ENCODE measurements at places on chromosomes 5 and 9.

DNA sequence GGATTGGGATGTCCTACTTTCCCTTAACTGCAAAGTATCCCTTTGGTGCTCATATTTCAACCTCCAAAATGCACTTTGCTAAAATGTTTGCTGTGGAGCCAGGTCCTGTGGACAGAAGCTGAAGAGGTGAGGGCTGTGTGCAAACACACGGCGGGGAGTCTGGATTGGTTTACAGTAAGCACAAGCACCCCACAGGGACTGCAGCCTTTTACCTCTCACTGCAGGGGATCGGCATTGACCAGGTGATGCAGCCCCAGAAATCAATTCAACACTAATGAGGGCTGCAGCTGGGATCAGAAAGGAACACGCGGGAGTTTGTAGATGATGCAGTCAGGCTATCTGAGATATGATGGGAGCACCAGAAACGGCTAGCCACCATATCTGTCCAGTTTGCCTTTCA, 450.9 kb downstream of the CCDC171 start:
- no peak for DNase-seq

DNA sequence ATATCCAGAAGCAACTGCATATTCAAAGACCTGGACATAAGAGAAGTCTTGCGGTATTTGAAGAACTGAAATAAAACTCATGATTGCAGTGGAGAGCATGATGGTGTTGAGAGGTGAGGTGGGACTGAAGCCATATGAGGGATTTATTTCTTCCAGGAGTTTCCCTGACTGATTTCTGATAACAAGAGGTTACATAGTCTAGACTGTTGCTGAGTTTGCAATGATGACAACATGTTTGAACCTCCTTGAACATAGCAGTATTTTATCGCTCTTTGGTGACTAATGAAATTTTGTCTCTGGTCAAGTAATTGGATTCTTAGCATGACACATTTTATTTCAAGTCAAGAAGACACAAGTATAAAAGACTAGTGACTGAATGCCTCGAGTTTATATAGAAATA, 61.8 kb downstream of the ACTBL2 start:
- no peak for DNase-seq

DNA sequence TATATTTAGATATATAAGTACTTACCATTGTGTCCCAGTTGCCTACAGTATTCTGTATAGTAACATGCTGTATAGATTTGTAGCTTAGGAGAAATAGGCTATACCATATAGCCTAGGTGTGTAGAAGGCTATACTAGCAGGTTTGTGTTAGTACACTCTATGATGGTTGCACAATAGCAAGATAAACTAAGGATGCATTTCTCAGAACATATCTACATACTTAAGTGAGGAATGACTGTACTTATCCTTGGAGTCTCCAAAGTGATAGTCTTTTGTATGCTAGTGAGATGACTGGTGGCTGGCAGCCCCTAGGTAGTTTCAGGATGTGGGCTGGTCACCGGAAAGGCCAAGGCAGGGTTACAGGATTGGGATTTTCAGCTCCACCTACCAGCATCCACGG, 208.7 kb downstream of the ARHGEF28 start:
- no peak for DNase-seq

GRCh38 chr5:132300577-132301343, 6.6 kb downstream of the SLC22A4 start:
- DNase-seq = no peak

GRCh38 chr5:131265311-131265803, 1.5 kb downstream of the CDC42SE2 start:
- no peak for DNase-seq

GRCh38 chr9:98100456-98100855, 18.6 kb downstream of the TRIM14 start:
- DNase-seq = no peak

- no peak for DNase-seq
Observed at GRCh38 chr5:110073534-110073933, 383.8 kb downstream of the MAN2A1 start.

DNA sequence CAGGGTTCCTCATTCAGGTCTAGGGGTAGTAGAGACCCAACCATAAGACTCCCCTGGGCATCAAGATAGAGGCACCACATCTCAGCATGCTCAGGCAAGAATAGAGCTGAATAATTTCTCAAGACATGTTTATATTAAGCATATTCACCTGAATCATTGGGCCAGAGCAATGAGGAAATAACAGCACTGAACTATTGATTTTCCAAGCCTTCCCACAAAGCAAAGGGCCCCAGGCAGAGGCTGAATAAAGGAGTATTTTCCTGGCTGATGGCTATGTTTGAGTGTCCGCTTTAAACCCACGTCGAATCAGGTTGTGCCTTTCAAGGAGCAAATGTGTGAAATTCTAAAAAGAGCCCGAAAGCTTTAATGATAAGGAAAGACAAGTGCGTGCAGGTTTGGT, 129.2 kb downstream of the HSD17B3 start:
- DNase-seq = no peak

- no peak for DNase-seq
Observed at GRCh38 chr5:159582756-159583541, 252.7 kb upstream of the IL12B start.

- DNase-seq = peak; percentile 33
Observed at GRCh38 chr5:132010645-132010988, 841 bp downstream of the ACSL6 start.

DNA sequence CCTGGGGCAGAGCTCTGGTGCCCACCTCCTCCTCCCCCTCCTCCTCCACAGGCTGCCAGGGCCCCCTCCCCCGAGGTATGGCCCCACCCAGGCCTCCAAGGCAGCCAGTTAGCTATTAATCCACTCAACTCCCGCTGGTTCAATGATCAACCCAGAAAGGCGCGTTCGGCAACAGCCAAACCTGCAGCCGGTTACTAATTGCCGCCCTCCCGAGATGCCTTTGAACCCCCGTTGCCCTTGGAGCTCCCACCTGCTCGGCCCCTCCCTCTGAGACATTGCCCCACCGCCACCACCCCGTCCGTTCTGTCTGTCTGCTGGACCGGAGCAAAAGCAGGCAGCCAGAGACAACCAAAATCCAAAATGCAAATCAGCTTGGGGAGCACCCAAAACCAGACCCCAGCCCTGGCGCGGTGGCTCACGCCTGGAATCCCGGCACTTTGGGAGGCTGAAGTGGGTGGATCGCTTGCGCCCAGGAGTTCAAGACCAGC, 25.8 kb downstream of the NOTCH1 start:
- DNase-seq = no peak

DNA sequence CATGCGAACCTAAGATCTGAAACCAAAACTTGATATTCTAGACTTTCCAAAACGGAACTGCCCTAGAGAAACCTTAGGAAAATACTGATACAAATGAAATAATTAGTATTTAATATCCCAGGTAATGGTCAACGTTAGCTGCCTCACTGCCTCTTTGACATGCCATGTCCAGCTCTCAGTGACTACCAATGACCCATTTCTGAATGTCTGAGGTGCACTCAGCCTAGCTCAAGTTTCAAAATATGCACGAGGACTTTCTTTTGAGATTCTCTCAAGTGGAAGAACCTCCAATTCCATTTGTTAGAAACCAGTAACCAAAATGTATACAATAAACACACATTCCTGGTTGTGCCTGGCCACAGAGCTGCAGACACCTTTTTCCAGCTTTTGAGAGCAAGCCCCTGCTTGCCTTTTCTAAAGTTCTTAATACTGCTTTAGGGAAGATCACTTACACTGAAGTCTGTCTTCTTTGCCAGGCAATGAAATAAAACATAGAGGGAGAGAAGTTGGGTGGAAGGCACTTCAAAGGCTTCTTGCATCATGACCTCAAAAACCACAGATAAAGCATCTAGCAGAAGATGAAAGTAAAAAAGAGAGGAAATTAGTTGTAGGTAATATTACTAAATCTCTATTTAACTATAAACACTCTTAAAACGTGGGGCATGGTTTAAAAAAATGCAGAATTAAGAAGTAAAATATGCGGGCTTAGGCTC, 87.9 kb downstream of the MRPS27 start:
- DNase-seq = no peak

- DNase-seq = no peak
Observed at GRCh38 chr5:16844952-16845351, 91.1 kb downstream of the MYO10 start.

- DNase-seq = no peak
Observed at GRCh38 chr5:126274076-126274762, 149.0 kb upstream of the GRAMD2B start.

DNA sequence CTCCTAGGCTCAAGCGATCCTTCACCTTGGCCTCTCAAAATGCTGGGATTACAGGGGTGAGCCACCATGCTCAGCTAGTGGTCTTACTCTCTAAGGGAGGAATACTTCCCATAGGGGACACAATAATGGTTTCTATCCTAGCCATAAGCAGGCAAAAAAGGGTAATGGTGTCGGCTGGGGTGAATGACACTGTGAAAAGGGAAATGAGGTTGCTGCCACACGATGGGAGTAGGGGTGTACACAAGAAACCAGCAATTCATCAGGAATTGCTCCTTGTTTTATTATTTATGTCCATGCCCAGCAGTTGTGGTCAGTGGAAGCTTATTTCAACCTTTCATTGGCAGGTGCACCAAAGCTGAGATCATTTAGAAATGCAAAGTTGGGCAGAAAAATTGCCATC, 70.3 kb upstream of the ZFR start:
- no peak for DNase-seq

GRCh38 chr5:123496892-123497291, 15.1 kb upstream of the CSNK1G3 start:
- no peak for DNase-seq

GRCh38 chr9:70111641-70112236, 68.1 kb downstream of the MAMDC2 start:
- DNase-seq = no peak

- no peak for DNase-seq
Observed at GRCh38 chr5:36740259-36740898, 134.0 kb downstream of the SLC1A3 start.

DNA sequence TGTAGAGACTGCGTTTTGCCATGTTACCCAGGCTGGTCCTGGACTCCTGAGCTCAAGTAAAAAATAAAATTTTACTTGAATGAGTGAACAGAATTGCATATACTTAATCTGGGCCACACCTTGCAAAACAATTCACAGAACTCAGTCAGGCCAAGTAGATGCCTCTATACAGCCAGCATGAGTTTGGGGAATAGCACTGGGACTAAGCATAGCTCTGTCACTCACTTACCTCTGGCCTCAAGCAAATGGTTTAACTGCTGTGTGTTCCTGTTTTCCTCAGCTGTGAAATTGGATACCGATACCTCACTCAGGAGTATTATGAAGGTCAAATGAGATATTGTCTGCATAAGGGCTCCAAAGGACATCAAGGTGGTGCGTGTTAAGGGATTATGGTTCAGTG, 10.9 kb upstream of the FRMPD1 start:
- DNase-seq = no peak

DNA sequence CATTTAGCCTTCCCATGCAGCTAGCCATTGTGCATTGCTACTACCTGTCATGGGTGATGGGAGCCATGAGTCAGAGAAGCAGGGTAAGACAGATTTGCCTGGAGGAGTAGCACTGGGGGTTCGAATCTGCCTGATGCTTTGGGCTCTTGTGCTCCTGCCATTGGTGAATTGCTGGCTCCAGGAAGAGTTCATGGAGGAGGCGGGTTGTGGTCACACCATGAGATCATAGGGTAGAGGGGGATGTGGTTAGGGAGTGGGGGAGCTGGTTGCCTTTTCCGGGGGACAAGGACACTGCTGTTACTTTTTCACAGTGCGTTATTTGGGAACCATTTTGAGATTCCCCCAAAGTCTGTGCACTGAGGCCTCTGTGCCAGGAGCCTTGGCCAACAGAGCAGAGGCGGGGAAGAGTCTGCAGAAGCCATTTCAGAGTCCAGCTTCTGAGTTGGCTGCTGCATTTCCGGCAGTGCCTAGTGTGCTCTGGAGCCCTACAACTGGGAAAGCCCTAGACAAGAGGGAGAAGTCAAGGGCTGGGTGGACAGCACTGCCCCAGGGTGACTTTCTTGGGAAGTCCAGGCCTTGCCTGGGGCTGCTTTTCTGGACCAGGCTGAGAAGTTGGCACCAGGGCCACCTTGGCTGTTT, 6.2 kb downstream of the ANGPTL2 start:
- no peak for DNase-seq

DNA sequence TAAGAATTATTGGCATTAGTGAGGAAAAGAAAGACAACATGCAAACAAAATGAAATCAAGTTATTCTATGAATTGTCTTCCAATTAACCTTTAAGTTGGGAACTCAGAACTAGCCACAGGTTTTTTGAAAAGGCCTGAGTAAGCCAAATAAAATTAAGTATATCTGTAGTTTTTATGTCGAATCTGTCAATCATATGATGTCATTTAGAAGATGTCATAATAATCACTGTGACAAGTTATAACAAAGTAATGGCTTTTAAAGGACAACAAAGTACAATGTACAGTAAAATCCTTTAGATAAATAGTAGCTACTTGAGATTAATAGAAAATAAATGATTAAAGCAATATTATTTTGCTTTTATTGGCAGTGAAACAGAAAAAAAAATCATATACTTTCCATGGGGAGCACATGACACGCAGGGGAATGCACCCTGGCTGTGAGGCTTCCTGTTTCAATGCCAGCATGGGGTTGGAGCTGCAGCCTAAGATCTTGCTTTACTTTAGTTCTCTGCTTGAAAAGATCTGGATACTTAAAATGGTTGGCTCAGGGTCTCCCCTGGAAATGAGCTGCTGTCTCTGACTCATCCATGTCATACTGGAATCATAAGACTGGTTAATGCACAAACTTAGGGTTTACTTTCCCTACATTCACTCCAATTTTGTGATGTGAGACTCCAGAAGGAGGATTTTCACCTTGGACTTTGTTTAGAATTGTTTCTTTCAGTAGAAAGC, 284.3 kb downstream of the TAF11L14 start:
- no peak for DNase-seq

DNA sequence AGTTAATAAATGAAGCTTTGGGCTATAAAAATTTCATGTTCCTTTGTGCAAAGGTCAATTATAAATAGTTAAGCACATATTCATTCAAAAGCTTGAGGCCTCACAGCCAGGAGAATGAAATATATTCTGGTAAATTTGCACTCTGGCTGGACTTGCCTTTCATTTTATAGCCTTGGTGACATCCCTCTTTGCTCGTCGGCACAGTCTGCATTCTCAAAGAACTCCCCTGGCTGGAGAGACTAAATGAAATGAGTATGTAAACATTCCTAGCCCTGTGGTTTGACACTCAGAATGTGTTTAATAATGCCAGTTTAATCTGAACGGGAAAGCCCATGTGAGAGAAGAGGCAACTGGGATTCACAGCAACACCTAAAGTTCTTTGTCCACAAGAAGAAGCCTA, 285.6 kb downstream of the BRINP1 start:
- no peak for DNase-seq

GRCh38 chr9:74557571-74557970, 60.4 kb downstream of the RORB start:
- DNase-seq = no peak

DNA sequence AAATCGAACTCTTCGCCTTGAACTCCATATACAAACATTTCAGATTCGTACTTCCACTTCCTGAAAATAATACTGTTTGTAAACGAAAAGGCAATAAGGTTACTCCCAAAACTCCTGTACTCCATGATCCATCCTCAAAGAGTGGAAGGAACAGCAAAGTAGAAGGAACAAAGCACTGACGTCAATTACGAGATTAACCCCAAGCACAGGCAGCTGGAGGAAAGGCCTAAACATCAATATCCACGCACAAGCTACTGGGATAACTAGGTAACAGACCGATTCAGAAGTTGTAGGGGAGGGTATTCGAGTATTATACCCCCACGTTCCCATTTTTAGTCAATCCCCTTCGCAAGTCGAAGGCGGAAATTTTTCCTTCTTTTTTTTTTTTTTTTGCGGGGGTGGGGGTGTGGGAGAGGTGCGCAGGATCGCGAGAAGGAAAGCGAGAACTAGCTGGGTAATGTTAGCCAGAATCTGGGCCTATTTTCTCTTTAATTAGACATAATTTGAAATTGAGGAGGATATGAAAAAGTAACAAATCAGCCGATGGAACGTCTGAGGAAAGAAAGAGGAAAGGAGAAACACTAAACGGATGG, 909 bp downstream of the AFF4 start:
- DNase-seq = no peak
